ENCODE measurements at places on chromosomes 11 and 22. TPM values are rescaled to one million over a fixed set of nuclear protein-coding genes. Genes with fewer than 3 reads are reported as not detected.

DNA sequence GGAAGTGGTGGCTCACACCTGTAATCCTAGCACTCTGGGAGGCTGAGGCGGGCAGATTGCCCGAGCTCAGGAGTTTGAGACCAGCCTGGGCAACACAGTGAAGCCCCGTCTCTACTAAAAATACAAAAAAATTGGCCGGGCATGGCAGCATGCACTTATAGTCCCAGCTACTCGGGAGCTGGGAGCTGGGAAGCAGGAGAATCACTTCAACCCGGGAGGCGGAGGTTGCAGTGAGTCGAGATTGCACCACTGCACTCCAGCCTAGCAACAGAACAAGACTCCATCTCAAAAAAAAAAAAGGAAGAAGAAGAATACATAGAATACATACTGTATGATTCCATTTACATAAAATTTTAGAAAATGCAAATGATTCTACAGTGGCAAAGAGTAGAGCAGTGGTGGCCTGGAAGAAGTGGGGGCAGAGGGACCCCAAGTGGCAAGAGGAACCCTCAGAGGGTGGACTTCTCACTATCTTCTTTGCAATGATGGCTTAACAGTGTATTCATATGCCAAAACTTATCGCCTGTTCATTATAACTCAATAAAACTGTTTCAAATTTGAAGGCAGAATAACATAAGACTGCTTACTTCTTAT is 22.0 kb downstream of the PACSIN2 start:
- H3K27ac ChIP-seq: no peak overlapping the region
- H3K27me3 ChIP-seq: no peaks in the 10 kb centered on the region
- peaks cover 50% of the 10 kb centered on the region for H3K4me1 ChIP-seq
- DNase-seq: no peak

DNA sequence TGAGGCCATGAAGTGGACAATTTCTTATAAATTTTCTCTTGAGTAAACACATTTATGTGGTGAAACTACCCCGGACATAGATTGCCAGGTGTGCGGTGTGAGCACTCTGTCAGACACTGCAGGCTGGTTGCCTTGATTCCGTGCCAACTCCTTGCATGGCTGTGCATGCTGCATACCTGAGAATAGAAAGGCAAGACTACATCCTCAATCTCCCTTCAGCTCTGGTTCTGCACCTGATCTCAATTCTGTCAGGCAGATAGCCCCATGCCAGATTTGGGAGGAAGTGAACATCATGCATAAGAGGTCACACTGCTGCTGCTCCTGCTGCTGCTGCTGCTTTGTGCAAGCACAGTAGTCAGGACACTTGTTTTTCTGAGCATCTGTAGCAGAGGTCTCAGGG is 42.5 kb upstream of the DEUP1 start:
- H3K27ac ChIP-seq: no peak overlapping the region
- no peaks in the 10 kb centered on the region for H3K27me3 ChIP-seq
- DNase-seq: peak; percentile 25
- H3K4me1 ChIP-seq: no peaks in the 10 kb centered on the region
- H3K36me3 ChIP-seq: no peaks in the 10 kb centered on the region

DNA sequence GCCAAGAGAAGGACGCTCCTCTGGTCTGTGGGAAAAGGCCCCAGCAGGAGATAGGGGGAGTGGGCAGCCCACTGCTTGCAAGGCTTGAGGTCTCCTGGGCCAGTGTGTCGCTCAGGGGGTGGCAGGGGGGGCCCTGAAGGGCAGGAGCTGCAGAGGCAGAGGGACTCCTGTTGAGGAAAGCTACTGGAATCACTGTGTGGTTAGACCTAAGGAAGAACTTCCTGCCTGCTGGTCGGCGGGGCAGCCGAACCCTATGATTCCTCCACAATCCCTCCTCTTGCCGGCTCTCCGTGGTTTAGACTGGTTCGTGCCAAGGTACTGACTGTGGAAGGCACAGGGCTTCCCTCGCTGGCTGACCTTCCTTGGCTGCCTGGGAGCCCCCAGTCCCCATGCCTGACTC is 6.2 kb downstream of the GP1BB start:
- no peaks in the 10 kb centered on the region for H3K36me3 ChIP-seq
- H3K27ac ChIP-seq: no peak overlapping the region
- no peaks in the 10 kb centered on the region for H3K27me3 ChIP-seq
- H3K4me1 ChIP-seq: no peaks in the 10 kb centered on the region

DNA sequence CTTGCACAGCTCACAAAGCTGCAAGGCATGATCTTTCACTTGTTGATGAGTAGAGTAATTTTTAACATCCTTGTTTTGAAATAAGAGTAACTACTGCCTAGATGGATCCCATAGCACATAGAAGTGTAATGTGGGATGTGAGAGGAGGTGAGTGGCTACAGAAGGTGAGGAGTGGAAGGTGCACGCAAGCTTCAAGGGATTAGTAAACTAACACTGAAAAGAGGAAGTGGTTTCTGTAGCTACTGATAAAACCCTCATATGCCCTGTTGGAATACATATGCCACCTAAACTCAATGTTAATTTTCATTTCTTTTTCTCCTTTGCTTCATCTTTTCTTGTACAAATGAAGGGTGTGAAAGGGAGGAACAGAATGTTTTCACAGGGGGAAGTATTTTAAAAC is 22.0 kb upstream of the CTSC start:
- no peaks in the 10 kb centered on the region for H3K27me3 ChIP-seq
- no peaks in the 10 kb centered on the region for H3K36me3 ChIP-seq
- H3K27ac ChIP-seq: no peak overlapping the region
- H3K4me3 ChIP-seq: no peak overlapping the region

- H3K27ac ChIP-seq: no peak overlapping the region
- H3K27me3 ChIP-seq: no peaks in the 10 kb centered on the region
- H3K4me3 ChIP-seq: no peak overlapping the region
Measured at GRCh38 chr22:46767249-46767985, 5.0 kb downstream of the TBC1D22A start.

- H3K27ac ChIP-seq: no peak overlapping the region
- no peaks in the 10 kb centered on the region for H3K27me3 ChIP-seq
- no peaks in the 10 kb centered on the region for H3K36me3 ChIP-seq
- no peak overlapping the region for H3K4me3 ChIP-seq
Measured at GRCh38 chr22:20128902-20129746, 2.5 kb upstream of the ZDHHC8 start.

DNA sequence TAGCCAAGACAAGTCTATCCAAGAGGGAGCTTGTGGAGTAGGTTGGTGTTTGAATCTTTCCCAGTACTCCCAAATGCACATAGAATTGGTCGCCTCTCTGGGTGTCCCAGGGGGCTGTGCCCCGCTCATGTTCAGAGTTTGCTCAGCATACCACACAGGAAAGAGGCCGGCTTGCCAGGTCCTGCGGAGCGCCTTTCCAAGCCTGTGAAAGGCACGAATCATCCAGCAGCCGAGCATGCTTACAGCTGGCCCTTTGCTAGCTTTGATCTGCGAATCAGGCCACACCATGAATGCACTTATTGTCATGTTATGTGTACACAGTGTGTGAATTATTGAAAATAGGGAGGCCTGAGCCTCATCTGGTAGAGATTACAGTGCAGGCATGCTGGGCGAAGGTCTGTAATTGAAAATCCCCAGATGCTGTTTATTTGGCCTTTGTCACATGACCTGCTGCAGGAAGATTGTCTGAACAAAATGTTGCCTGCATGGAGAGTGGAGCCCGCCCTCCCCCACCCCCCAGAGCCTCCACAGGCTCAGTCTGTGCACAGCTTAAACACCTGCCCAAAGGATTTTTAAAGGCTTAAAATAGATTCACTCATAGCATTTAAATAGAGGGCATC is 163.3 kb upstream of the RASSF10 start:
- no peaks in the 10 kb centered on the region for H3K27me3 ChIP-seq
- H3K36me3 ChIP-seq: no peaks in the 10 kb centered on the region
- peak; percentile 34 for DNase-seq
- peaks cover 20% of the 10 kb centered on the region for H3K4me1 ChIP-seq
- no peak overlapping the region for H3K4me3 ChIP-seq
- no peak overlapping the region for H3K27ac ChIP-seq

GRCh38 chr11:120192831-120193625 is 17.8 kb upstream of the OAF start:
- no peak overlapping the region for H3K27ac ChIP-seq
- peaks cover 23% of the 10 kb centered on the region for H3K27me3 ChIP-seq
- no peak for DNase-seq
- H3K36me3 ChIP-seq: no peaks in the 10 kb centered on the region
- no peaks in the 10 kb centered on the region for H3K4me1 ChIP-seq

DNA sequence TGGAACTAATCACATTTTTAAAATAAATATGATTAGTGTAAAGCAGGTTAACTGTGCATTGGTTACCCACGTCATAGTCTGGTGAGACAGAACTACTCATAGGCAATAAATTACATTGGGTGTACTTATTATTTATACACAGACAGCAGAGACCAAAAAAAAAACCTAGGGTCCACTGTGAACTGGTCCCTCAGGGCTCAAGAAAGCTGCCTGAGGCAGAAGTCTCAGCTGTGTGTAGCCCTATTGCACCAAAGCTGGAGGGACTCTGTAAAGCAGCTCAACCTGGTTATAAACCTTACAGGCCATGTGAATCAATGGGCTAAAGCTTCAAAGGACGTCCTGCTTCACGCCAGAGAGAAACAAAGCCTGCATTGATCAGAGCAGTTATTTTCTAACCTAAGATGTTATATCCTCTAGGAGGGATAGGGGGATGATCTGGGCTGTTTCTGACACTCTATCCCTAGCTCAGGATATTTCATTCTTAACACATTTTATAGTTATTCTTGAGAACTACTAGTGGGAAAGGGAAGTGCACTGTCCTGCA is 432.2 kb upstream of the ANO3 start:
- no peaks in the 10 kb centered on the region for H3K4me1 ChIP-seq
- peak overlapping the region; percentile 65 for H3K27ac ChIP-seq
- H3K4me3 ChIP-seq: no peak overlapping the region
- no peaks in the 10 kb centered on the region for H3K36me3 ChIP-seq

PDE3B gene
- total RNA-seq: 0.11 TPM

RIMBP3B gene
- total RNA-seq: not detected

BIK gene
- total RNA-seq: 24.6 TPM
